ENCODE measurements at places on chromosomes 4 and X.

- peaks cover 34% of the 10 kb centered on the region for H3K27me3 ChIP-seq
- H3K27ac ChIP-seq: no peak overlapping the region
- peak; percentile 6 for DNase-seq
- no peaks in the 10 kb centered on the region for H3K36me3 ChIP-seq
- no peak overlapping the region for H3K4me3 ChIP-seq
Observed at GRCh38 chr4:76250962-76251361, 559 bp upstream of the FAM47E start.

DNA sequence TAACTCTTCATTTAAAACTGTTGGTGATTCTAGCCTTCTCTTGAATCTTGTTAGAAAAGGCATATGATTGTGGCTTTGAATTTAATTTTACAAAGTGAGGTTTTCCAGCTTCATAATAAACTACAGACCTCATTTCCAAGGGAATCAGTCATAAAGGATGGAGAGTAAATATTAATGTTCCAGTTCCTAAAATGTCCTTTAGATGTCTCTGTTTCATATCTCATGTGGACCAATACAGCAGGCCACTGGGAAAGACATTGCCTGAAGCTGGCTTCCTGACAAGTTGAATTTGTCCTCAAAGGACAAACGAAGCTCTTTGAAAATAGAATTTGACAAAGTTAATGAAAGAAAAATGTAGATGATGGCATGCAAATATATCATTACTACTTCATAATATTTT lies 125.4 kb downstream of the ZNF330 start:
- H3K4me1 ChIP-seq: no peaks in the 10 kb centered on the region
- H3K36me3 ChIP-seq: no peaks in the 10 kb centered on the region
- H3K27ac ChIP-seq: no peak overlapping the region
- H3K27me3 ChIP-seq: no peaks in the 10 kb centered on the region

- peak overlapping the region; percentile 50 for H3K27ac ChIP-seq
- peaks cover 11% of the 10 kb centered on the region for H3K36me3 ChIP-seq
- DNase-seq: no peak
- H3K4me1 ChIP-seq: peaks cover 4% of the 10 kb centered on the region
- no peaks in the 10 kb centered on the region for H3K27me3 ChIP-seq
Observed at GRCh38 chr4:67576059-67576466, 17.5 kb downstream of the STAP1 start.

GRCh38 chrX:72713130-72713529 lies 976 bp downstream of the PHKA1 start:
- peaks cover 3% of the 10 kb centered on the region for H3K4me1 ChIP-seq
- H3K36me3 ChIP-seq: no peaks in the 10 kb centered on the region
- no peak overlapping the region for H3K27ac ChIP-seq
- H3K27me3 ChIP-seq: no peaks in the 10 kb centered on the region
- no peak for DNase-seq

DNA sequence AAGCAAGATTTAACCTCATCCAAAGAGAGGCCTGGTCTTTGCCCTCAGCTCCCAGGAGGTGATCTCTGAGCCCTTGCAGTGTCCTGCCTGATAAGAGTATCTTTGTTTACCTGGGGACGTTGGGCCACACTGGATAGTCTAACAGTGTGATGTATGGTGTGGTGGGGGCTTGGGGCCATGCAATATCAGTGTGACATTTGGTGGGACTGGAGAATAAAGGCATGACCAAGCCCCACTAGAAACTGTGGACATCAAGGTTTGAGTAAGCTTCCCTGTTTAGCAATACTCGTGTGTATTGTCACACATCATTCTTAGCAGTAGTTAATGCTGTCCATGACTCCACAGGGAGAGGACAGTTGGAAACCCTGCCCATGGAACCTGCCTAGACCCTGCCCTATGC lies 34.4 kb downstream of the BBS12 start:
- H3K27me3 ChIP-seq: no peaks in the 10 kb centered on the region
- no peak overlapping the region for H3K27ac ChIP-seq
- no peaks in the 10 kb centered on the region for H3K36me3 ChIP-seq
- H3K4me1 ChIP-seq: peaks cover 8% of the 10 kb centered on the region

DNA sequence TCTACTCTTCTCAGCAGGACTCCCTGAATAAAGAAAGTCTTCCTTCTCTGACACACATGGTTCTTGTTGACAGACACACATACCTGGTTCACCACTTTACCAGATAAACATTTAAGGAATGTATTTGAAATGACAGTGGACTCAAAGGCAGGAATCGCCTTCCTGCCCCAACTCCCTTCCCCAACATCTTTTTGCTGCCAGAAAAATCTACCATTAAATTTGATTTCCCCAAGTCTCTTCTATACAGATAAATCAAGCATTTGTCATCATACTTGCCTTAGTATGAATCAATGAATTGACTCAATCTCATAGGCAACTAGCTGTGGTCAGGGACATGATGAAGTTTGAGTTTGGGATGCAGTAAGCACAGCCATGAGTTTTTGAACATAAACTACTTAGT lies 23.3 kb upstream of the ANXA5 start:
- DNase-seq: no peak
- H3K36me3 ChIP-seq: no peaks in the 10 kb centered on the region
- H3K27ac ChIP-seq: no peak overlapping the region
- H3K4me3 ChIP-seq: no peak overlapping the region
- H3K27me3 ChIP-seq: no peaks in the 10 kb centered on the region
- no peaks in the 10 kb centered on the region for H3K4me1 ChIP-seq

DNA sequence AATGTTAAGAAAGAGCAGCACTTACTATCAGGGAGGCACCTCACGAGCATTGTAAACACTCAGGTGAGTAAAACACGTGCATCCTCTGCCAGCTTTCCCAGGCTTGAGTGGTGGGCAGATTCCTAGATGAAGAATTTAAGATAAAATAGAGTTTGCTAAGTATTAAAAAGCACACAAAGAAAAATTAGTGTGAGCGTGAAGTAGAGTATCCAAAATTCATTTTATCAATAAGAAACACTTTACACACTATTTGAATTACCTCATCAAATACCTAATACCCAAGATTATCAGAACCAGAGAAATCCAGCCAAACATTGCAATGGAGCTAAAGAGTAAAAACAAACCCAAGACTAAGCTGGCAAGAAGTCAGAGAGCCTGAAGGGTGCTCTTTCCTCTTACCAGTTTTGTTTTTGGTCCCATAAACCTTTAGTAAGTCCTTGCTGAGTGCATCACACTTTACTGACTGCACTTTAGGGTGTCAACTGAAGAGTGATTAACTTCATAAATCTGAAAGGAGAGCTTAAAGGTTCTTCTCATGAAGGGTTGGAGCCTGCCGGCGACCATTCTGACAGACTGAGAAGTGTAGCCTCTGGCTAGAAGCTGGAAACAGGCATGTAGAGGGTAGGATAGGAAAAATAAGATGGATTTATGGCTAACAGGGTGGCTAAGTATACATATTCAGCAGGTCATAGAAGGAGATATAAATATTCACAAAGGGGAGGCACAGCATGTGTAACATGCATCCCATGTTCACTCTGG lies 151.1 kb downstream of the SLC7A11 start:
- no peaks in the 10 kb centered on the region for H3K4me1 ChIP-seq
- H3K27ac ChIP-seq: no peak overlapping the region
- peaks cover 3% of the 10 kb centered on the region for H3K27me3 ChIP-seq
- H3K36me3 ChIP-seq: no peaks in the 10 kb centered on the region
- DNase-seq: no peak

GRCh38 chrX:110108381-110108821 lies 105.5 kb downstream of the TMEM164 start:
- no peak for DNase-seq
- no peaks in the 10 kb centered on the region for H3K27me3 ChIP-seq
- H3K27ac ChIP-seq: no peak overlapping the region
- no peaks in the 10 kb centered on the region for H3K4me1 ChIP-seq
- no peak overlapping the region for H3K4me3 ChIP-seq

Measured in natural killer cell (primary cell).